ENCODE measurements at places on chromosomes 12 and 14.

GRCh38 chr12:12901158-12901791 lies 9.9 kb downstream of the GPRC5A start:
- no peak for DNase-seq

- no peak for DNase-seq
Observed at GRCh38 chr12:106987846-106988245, 900 bp upstream of the MTERF2 start.

DNA sequence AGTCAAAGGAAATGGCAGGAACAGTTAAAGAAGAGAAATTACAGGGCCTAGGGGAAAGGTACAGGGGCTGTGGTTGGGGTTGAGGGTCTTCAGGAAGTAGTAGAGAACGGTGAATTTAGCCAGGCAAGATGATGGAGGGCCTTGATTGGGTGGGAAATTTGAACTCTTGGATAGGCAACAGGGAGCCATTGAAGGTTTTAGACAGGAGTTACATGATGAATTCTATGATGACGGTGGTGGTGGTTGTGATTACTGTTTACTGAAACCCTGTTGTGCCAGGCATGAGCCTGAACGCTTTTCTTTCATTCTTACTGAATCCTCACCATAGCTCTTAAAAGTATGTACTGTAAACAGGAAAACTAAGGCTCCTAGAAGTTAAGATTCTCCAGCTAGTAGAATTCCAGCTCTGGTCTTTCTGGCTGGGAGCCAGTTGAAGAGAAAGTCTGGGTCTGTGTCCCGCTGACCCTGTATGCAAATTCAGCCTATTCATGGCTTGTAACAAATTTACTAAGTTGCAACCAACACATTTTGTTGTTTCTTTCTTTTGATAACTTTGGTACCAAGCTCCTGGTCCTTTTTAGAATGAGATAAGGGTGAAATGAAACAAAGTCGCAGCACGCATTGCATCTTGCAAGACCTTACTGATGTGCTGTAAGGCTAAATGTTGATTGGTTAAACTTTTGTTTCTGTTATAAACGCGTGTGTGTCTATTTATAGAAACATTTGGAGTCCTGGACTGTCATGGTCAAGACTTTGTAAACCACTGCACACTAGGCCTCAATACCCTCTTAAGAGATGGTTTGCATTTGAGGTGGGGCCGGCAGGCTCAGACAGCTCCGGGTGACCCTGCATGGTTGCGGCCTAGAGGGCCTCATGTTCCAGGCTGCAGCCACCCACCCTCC lies 6.0 kb downstream of the ORAI1 start:
- peak; percentile 73 for DNase-seq

DNA sequence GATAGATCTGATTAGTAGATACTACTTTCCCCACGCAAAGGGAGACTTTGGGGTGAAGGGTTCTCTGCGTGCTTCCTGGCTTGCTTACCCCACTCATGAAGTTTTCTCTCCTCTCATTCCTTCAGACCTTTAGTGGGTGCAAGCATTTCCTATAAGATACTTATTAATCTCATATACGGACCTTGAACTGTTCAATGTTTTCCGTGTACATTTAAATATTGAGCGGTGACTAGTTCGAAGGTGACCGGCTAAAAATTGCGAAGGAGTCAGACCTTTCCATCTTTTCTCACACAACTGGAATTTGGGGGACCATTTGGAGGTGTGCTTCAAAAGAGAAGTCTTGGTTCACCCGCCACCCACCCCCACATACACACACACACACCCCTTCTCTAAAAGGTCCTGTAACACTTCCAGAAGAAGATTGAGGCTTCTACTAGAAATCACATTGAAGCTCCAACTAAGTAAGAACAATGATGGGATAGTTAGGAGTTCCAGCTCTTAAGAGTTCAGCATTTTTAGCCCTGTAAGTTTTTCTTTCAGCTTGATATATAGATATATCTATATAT lies 6.1 kb upstream of the FOXG1 start:
- DNase-seq = no peak

DNA sequence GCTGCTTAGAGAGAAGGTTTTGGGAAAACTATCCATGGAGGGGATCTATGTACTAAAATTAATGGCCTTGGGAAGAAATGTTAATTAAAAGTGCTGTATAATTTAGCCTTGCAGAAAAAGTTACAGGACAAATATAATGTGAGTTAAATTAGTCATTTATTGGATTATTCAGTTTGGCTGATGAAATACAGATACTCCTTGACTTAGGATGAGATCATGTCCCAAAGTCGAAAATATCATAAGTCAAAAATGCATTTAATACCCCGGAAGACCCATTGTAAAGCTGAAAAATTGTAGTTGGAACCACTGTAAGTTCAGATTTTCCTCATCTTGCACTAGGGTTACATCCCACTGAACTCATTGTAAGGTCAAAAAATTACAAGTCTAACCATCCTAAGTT lies 9.7 kb downstream of the RTRAF start:
- DNase-seq = no peak

DNA sequence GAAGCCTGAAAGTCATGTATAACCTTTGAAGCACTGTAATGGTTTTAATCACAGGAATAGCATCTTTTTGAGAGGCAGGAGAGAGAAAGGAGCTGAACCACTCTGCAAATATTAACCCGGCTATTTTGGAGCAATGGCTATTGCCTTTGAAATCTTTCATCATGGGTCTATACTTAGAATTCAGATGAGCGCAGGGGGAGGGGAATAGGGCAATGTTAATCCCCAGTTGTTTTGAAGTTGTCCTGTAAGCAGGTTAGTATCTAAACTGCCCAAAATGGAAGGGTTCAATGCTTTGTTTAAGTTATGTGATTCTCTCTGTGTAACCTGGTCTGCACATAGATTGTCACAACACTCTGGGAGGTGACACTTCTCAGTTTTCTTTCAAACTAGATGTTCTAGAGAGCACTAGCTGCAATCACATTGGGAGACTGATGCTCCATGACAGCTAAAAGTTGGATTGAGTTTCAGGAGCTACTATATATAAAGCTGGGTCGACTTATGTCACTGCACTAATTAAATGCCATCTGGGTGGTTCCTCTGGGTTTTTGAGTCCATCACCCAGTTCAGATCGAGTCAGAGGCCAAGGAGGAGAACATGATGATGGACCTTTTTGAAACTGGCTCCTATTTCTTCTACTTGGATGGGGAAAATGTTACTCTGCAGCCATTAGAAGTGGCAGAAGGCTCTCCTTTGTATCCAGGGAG lies at the start of gene MYF6:
TSS of gene MYF6 (plus strand) at position 509 of the 704 bp plus-strand sequence. CDS start at position 595, 86 bp downstream.
- no peak for DNase-seq

DNA sequence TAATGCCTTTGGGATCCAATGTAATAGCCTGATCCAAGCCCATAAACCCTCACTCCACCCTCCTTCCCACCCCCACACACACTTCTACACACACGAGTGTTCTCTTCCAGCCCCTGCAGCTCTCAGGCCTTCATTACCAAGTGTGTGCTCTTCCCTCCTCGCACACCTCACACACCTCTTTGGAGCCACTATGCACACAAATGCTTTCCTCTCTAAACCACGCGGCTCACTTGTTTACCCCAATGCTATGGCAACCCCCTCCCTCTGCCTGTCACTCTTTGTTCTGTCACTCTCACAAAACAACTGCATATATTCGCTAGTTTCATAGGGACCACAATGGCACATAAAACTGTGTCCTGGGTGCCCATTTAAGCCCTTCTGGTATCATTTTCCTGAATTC lies 35.1 kb downstream of the PPP2R5E start:
- DNase-seq = no peak

GRCh38 chr12:68805592-68806120 lies 2.3 kb upstream of the MDM2 start:
- DNase-seq = no peak

DNA sequence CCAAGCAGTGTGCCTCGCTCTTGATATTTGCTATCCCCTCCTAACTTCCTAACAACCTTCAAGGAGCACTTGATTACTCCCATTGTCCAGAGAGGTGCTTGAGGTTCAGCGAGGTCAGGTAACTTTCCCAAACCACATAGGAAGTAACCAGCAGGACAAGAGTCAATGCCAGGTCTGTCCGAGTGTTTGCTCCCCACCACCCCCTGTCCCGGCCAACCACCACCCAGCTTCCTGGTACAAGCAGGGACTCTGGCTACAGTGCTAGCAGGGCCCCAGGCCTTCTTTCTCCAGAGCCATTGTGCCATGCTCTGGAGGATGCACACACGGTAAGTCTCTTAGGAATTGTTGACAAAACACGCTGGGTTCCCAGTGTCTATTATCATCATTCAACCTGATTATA lies 49.2 kb downstream of the SYNE3 start:
- DNase-seq = no peak

- no peak for DNase-seq
Observed at GRCh38 chr12:5262885-5263284, 169.0 kb upstream of the NTF3 start.

- no peak for DNase-seq
Observed at GRCh38 chr12:89047856-89048418, 304.4 kb downstream of the DUSP6 start.

DNA sequence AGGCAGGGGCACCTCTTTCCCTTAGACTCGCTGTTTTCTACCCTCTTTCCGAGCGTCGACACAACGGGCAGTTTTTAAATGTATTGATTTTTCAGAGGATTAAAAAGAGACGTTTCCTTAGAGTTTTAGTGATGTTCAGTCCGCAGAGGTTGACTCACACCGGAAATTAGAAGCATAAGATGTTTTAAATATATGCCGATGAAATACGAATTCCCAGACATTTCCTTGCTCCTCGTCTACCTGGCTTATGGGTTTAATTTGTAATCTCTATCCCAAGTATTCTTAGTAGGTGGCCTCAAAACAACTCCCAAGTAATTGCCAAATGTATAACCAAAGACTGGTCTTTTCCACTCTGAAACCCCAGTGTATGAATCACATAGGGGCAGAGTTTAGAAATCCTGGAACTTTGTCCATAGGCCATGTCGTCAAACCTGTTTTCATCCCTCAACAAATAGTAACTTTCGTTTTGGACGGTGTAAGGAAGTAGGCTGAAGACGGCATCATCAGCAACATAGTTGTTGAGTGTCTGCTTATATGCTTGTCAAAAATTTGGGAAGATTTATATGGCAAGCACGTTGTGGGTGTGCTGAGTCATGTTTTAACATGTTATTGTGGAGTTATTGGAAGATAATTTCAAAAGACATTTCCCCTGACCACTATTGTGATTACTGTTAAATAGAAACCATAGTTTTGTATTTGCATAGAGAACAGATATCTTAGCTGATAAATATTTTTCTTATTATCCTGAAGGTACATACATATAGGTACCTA lies 824 bp downstream of the TBK1 start:
- no peak for DNase-seq

- DNase-seq = no peak
Observed at GRCh38 chr12:76444408-76444984, 96.3 kb upstream of the BBS10 start.

- DNase-seq = peak; percentile 80
Observed at GRCh38 chr12:119412811-119413794, 78.6 kb downstream of the CCDC60 start.

GRCh38 chr14:68813318-68813838 lies 20.5 kb upstream of the ZFP36L1 start:
- DNase-seq = no peak

DNA sequence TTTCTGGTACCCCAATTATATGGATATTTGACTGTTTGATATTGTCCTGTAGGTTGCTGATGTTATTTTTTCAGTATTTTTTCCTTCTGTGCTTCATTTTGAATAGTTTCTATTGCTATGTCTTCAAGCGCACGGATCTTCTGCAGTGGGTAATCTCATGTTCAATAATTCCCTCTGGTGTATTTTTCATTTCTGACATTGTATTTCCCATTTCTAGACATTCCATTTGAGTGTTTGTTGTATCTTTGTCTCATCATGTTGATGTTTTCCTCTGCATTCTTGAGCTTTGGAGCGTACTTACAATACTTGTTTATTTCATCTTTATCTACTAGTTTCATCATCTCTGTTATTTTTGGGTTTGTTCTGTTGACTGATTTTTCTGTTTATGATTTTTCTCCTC lies 22.0 kb downstream of the TSPAN9 start:
- no peak for DNase-seq

DNA sequence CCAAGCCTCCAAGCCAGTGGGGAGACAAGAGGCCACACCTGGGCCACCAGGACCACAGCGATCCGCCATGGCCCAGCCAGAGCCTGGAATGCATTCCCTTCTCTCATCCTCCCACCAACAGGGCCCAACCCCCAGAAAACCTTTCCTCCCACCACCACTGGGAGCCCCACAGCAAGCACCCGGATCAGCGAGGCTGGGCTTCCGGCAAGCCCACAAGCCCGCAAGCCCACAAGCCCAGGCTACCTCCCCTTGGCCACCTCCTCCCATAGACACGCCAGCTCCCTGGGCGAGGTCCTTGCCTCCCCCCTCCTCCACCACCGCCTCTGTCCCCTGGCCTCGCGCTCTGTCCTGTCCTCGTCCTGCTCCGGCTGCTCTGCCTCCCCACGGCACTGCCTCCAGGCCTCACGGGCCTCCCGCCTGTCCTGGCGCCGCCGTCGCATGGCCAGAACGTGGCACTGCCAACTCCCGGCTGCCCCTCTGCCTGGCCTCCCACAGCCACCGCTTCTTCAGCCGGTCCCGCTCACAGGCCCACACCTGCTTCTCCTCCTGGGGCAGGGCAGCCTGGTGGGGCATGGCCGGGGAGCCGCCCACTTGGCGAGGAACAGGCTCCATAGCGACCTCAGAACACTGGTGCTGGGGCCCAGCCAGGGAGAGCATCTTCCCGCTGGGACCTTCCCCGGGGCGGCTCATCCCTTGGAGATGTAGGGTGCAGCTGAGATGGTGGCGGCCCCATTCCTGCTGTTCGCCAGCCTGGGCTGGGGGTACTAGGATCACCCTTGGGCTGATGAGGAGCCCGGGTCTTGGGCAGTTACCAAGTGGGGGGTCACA lies 5.6 kb downstream of the CDK2AP1 start:
- DNase-seq = no peak

DNA sequence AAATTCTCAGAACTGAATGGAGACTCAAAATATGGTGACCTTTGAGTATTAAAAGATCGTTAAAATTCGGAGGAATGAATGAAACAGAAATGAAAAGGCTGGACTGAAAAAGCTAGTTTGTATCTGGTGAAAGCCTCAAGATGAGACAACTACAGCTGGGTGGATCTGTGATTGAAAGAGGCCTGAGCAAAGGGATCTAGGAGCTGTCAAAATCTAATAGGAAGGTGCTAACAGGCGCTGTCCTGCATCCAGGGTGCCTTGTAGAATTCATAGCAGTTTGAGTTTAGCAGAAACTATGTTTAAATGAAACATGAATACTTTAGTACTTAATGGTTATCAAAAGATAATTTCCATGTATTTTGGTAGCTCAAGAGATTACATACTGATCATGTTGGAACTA lies 2.3 kb downstream of the YY1 start:
- no peak for DNase-seq

DNA sequence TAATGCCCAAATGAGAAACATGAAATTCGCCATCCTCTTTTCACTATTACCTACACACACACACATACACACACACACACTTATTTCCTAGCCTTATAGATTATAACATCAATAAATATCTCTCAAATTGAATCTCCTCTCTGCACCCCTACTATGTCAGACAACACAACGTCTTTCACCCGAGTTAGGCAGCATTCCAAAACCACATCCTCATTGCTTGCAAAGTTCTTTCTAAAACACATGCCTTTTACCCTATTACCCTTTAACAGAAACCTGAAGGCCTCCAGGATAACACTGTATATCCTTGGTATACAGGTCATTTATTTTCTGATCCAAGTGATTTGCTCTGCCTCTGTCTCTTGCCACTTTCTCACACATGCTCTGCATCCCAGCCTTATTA lies 56.3 kb downstream of the KCNH5 start:
- DNase-seq = no peak

Data from NCI-H187 (cell line).